ENCODE measurements at places on chromosomes 2 and 18.

GRCh38 chr2:179532863-179533278 lies 268.2 kb upstream of the SESTD1 start:
- DNase-seq, result no peak

GRCh38 chr2:147049957-147050356 lies 794.9 kb upstream of the ACVR2A start:
- no peak for DNase-seq

GRCh38 chr2:182132605-182133004 lies 147.0 kb downstream of the PPP1R1C start:
- DNase-seq, result no peak

GRCh38 chr18:54888933-54889332 lies 60.7 kb downstream of the RAB27B start:
- no peak for DNase-seq

DNA sequence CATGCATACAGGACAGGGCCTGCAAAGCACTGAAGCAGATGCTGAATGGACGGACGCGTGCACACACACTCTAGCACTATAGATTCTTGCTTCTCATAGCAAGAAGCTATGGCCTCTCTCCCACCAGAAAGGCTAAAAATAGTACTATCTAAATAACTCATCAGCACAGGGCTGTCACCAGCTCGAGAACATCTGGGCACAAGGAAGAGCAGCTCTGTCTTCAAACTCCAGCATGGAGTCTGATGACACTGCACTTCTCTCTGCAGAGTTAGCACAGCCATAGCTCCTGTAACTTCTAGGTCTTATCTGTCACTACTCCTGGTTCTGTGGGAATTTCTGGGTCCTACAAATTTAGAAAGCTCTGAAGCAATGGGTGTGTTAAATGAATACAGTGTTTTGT lies 123.5 kb downstream of the MYO5B start:
- DNase-seq, result no peak

GRCh38 chr18:44729631-44730101 lies 49.0 kb downstream of the SETBP1 start:
- peak; percentile 22 for DNase-seq

DNA sequence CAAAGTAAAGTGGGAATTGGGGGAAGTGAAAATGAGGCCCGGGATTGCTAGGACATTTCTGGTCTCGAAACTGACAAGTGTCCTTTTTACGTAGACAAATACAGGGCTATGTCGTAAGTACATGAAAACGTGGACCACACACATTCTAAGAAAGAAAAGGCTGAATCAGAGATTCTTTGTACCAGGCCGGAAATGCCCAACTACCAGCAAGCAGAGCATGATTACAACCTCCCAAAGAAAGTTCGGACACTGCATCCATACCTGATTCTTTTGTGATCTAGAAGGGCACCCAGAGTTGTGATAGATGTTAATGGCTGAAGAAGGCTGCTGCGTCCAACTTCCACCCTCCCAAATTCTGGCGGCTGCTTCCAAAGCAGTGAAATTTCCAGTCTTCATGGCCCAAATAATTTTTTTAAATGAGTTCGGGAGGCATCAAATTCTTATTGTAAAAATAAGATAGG lies 1.7 kb downstream of the RBMS1 start:
- DNase-seq, result no peak
